ENCODE measurements at places on chromosomes 6 and 20.
A peak's percentile ranks its signal among the peaks of the same experiment; 100 is the strongest.

GRCh38 chr20:23103284-23104018 is 17.3 kb upstream of the CD93 start:
- no peak for DNase-seq

DNA sequence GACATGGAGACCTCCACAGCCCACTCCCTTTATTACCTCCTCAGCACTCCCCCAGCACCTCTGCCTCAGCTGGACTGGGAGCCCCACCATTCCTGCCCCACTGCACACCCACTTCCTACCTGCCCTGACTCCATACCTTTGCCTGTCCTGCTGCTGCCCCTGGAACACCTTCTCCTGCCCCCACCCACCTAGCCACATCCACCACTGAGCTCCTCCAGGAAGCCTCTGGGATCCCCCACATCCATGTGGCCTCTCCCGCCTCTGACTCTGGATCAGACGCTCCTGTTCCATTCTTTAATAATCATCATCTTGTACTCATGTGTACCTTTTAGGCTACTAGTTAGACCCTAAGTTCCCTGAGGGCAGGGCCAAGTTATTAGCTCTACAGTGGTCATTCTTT is 2.2 kb upstream of the SDCBP2 start:
- DNase-seq = no peak

- no peak for DNase-seq
These were observed 107.1 kb upstream of the JAG1 start for GRCh38 chr20:10780901-10781300.

DNA sequence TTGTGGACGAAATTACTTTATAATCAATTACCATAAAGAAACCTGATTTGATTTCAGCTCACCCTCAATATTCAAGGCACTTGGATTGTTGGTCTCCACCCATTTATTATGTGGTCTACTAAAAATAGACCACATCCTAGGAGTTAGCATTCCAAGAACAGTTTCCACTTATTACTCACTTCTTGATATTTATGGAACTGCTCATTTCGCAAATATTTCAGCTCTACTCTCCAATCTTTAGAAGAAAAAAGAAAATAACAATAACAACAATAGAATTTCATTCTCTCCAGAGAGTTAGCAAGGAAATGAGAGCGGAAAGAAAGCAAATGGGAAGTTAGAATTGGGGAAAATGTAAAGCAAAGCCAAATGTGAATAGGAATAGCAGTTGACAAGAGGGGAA is 26.2 kb upstream of the HDAC2 start:
- DNase-seq = no peak

- DNase-seq = peak; percentile 59
These were observed 180.6 kb upstream of the CCN2 start for GRCh38 chr6:132131758-132132157.

- DNase-seq = no peak
These were observed 12.4 kb downstream of the CD40 start for GRCh38 chr20:46130534-46130933.
